ENCODE measurements at places on chromosomes 7 and 10.
A peak's percentile ranks its signal among the peaks of the same experiment; 100 is the strongest.

GRCh38 chr7:121961089-121961867 lies 88.3 kb downstream of the PTPRZ1 start:
- DNase-seq: no peak

DNA sequence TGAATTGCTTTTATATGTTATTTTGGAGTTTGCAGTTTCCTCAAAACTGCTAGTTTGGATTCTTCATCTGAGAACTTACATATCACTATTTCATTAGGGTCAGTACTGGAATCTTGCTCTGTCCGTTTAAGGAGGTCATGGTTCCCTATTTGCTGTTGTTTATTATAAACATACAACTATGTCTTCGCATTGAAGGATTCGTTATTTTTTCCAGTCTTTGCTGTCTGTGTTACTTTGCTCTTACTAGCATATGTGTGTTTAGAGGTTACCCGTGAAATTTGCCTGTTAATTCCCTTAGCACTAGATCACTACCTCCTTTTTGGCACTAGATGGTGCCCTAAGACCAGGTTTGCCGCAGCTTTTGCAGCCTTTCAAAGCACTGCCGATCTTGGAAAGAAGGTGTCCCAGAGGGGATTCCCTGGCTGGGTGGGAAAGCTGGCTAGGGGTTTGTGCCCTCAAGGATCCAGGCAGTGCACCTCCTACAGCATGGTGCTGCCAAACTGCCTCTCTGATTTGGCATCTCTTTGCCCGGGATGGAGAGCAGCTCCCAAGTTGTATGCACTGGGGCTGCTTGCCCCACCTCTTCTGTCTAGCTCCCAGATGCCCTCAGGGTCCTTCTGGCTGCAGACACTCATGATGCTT lies 103.1 kb upstream of the APBB1IP start:
- DNase-seq: peak; percentile 72

- no peak for DNase-seq
Observed at GRCh38 chr7:117259615-117260014, 63.2 kb downstream of the WNT2 start.

DNA sequence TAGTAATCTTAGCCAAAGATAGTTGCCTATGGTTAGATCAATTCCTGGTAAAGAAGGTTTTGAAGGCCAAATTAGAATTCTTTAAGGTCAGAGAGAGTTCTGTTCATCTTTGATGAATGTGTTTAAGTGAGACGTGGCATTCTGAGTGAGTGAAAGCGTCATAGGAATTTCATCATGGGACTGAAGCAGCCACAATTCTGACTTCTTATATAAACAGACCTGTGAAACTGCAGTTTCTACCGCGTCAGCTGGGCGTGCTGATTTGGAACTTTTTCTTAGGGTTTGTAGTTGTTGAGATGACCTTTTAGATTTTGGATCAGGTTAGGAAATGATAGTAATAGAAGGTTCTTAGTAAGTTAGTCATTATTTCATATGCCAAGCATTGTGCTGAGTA lies 103.8 kb downstream of the CNNM2 start:
- DNase-seq: no peak

DNA sequence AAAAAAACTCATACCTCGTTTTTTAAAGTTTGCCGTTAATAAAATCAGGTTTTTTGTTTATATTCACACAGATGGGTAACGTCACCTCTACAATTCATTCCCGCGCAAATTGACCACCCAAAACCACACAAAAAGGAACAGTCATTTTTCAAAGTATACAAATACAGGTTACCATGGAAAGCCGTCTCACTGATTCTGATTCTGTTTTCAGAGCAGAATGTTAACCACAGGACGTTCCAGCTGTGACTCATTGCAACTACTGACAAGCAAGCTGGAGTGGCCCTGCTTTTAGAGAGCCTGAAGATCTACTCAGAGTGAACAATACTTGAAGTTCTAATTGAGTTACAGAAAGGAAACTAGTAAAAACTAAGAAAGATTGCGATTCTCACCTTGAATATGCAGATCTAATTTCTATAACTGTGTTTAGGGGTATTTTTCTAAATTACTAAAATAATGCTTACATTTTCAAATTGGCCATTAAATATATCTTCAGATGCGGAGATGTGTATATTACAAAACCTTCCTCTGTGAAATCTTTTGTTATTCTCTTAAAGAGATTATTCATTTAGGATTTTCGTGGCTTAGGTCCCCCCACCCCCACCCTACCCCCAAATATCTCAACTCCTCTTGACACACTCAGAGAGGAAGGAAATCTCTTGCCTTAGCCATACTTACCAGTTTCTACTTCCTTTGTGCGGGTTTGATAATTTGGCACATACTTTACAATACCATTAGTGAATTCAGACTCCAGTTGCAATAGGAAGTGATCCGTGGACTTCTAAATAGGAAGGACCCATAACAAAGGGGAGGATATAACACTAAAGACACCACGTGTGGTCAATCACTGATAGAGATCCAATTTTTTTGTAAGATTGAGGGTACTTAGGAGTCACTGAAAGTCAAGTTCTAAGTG lies 106.0 kb downstream of the CUBN start:
- peak; percentile 81 for DNase-seq

- DNase-seq: no peak
Observed at GRCh38 chr10:47095848-47096612, 184.8 kb downstream of the PTPN20 start.

DNA sequence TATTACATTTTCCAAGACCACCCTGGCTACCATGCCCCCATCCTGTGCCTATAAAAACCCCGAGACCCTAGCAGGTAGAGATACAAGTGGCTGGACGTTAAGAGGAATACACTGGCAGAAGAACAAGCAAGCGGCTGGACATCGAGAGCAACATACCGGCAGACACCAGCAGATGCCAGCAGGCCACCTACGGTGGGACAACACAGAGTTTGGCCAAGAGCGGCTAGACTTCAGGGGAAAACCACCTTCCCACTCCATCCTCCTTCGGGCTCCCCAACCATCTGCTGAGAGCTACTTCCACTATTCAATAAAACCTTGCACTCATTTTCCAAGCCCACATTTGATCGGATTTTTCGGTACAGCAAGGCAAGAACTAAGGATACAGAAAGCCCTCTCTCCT lies 70.3 kb downstream of the ORC5 start:
- no peak for DNase-seq

- DNase-seq: no peak
Observed at GRCh38 chr7:135501402-135501801, 8.5 kb downstream of the CNOT4 start.

DNA sequence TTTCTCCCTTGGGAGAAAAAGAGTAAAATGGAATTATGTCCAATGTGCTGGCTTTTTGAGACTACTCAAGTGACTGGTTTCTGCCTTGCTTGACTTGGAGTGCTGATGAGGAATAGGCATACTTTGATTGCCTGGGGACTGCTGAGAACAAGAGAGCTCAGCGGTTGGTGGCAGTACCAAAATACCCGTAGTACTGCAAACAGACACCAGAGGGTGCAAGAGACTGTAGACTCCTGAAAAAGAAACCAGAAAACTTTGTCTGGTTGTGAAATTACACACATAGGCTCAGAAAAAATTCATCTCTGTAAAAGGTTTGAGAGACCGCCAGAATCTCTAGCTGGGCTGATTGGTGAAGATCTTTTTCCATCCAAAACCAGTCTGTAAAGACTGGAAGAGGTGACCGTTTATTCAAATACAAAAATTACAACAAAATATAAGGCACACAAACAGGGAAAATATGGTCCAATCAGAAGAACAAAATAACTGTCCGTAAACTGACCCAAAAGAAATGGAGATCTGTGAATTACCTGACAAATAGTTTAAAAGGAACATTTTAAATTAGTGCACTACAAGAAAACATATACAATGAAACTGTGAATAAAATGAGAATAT lies 18.5 kb downstream of the BICC1 start:
- peak; percentile 69 for DNase-seq

GRCh38 chr10:86300399-86300925 lies 66.1 kb downstream of the GRID1 start:
- no peak for DNase-seq

DNA sequence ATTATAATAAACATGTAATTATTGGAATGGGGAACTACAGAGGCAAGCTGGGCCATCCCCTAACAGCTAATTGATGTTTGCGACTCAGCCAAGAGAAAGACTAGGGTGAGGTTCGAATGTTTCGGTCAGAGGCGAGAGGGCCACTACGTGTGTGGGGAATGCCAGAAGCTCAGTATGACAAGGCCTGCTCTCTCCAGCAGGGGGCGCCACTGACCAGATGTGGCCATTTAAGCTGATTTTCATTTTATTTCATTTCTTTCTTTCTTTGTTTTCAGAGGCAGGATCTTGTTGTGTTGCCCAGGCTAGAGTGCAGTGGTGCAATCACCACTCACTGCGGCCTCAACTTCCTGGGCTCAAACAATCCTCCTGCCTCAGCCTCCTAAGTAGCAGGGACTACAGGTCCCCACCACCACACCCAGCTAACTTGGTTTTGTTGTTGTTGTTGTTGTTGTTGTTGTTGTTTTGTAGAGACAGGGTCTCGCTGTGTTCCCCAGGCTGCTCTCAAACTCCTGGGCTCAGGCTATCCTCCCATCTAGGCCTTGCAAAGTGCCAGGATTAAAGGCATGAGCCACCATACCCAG lies 38.1 kb downstream of the TMEM130 start:
- DNase-seq: peak; percentile 70
